Mesenchymal stem cell (in vitro differentiated cells and primary cell): ENCODE measurements at places on chromosomes 4 and X.

- DNase-seq, result no peak
Observed at GRCh38 chrX:21319323-21319722, 54.9 kb upstream of the CNKSR2 start.

GRCh38 chr4:30833206-30833605, 113.0 kb downstream of the PCDH7 start:
- DNase-seq, result no peak

- DNase-seq, result peak; percentile 28
Observed at GRCh38 chrX:103879339-103879738, 47.3 kb upstream of the RAB9B start.

GRCh38 chrX:142861557-142861956, 164.2 kb upstream of the SPANXN4 start:
- no peak for DNase-seq

- DNase-seq, result peak; percentile 17
Observed at GRCh38 chrX:29545878-29546277, 669.5 kb upstream of the MAGEB2 start.

- DNase-seq, result no peak
Observed at GRCh38 chrX:17923546-17923945, 62.4 kb upstream of the RAI2 start.

DNA sequence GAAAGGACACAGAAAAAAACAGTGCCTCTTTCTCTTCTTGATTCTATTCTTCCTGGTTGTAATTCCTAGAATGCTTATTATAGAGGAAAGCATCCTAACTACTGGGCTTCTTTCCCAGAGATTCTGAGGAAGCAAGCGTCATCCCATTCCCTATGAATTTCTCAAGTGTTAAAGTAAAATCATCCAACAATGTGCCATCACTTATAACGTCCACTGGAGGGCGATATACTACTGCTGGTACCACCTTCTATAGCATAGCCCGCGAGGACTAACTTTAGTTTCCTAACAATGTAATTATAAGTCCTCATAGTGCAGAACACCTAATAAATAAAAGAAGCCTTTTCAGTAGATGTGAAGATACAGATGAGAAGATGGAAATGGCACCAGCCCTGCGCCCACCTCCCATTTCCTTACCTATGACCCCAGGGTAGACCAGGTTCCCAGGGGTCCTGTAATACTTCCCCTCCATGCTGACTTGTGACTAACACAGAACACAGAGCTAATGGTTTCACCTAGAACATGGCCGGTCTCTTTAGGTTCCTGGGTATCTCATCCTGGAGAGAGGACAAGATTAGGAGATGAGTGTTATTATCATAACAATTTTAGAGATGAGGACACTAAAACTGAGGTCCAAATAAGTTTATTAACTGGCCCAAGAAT, 4.2 kb downstream of the CENPVL3 start:
- DNase-seq, result peak; percentile 43

DNA sequence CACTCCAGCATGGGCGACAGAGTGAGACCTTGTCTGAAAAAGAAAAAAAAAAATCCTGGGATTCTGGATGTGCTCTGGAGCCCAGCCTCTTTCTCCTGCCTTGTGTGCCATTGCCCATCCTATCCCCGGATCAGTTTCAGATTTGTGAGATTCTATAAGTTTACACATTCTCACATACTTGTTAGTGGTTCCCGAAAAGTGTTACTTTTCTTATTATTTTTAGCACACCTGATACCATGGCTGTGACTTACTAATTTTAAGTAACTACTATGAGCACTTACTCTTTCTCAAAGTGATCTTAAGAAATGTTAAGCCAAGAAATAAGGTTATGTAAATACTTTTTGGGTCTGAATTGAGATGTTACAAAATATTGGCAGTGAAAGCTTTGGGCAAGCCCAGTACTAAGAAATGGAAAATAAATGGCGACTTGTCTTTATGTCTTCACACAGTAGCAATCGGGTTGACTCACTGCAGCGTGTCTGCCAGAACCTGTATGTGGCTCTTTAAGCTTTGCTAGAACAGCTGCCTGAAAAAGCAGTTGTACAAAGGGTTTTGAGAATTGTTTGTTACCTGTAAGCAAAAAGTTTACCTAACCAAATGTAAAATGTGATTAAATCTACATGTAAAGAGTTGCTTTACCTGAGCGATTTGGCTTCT, 118.7 kb downstream of the KLHL8 start:
- DNase-seq, result no peak

DNA sequence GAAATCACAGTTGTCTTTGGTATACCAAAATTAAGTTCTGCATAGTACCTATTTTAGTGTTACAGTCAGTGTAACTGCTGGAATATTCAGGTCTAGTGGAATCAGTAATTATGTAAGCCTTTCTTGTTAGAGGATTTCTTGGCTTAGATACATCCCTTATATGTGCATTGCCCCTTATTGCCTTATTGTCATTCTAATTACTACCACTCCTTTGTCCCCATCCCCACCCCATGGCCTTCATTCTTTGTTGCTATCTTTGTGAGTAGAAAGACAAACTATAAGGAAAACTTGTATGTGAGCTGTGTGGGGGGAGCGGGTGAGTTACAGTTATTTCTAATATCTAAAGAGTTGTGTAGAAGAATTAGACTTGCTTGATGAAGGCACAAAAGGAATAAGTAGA, 36.9 kb upstream of the RPA4 start:
- no peak for DNase-seq

DNA sequence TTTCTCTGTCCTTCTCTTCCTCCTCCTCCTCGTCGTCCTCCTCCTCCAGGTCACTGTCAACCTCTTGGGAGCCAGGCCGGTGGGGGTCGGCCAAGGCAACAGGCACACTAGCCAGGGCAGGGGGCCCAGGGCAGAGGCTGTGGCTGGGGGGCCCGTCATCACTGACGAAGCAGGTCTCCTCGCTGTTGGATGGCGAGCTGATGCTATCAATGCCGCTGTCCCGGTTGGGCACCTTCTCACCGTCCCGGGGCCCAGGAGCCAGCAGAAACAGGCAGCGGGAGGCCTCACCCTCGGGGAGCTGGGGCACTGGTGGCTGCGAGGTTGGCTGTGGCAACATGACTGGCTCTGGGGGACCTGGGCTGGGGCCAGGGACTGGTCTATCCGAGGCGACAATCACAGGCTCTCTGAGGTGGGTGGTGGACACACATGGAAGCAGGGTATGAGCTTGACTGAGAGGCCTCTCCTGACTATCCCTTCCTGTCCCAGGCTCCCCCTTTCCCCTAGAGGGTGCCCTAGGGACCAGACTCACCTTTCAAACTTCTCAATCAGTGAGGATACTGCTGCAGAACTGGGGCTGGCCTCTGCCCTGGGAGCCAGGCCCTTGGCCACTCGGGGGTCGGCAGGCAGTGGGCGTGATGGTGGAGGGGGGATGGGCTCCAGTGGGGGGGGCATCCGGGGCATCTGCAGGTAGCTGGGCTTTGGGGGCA, 25.8 kb downstream of the FGD1 start:
- DNase-seq, result no peak

DNA sequence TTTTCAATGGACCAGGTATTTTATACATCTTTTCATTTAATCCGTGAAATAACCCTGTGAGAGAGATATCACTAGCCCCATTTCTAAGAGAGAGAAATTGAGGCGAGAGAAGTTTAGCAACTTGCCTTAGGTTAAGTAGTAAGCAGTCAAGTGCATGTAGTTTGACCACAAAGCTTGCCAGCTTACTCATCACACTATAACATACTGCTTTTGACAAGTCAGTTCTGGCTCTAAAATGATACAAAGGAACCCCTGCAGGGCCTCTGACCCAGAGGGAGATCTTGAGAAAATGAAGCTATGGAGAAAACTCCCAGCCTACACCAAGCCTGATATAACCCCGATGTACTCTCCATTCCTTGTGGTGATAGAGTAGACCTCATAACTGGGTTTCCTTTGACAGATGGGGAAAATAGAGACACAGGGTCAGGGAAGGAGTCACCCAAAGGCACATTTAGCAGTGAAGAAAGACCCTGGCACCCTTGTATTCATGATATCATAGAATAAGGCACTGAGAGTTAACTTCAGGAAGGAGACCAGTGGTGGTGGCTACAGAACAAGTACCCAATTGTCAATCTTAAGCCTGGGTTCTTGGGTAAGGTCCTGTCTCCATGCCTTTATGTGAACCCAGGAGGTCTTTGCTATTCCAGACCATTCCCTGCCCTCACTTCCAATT, 60.2 kb upstream of the MSN start:
- peak; percentile 39 for DNase-seq

DNA sequence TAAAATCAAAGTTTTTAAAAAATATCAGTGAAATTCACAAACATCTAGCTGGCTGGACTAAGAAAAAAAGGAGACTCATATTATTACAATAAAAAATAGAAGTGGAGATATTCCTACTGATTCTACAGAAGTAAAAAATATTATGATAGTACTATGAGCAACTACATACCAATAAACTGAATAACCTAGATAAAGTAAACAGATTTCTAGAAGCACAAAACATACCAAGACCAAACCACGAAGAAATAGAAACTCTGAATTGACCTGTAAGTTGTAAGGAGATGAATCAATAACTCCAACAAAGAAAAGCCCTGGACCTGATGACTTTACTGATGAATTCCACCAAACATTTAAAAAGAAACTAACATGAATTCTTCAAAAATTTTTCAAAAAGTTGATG, 867.3 kb downstream of the PCDH18 start:
- DNase-seq, result peak; percentile 36

GRCh38 chrX:19130628-19131027, 8.4 kb upstream of the ADGRG2 start:
- no peak for DNase-seq

GRCh38 chr4:20426028-20426427, 174.3 kb downstream of the SLIT2 start:
- DNase-seq, result no peak

DNA sequence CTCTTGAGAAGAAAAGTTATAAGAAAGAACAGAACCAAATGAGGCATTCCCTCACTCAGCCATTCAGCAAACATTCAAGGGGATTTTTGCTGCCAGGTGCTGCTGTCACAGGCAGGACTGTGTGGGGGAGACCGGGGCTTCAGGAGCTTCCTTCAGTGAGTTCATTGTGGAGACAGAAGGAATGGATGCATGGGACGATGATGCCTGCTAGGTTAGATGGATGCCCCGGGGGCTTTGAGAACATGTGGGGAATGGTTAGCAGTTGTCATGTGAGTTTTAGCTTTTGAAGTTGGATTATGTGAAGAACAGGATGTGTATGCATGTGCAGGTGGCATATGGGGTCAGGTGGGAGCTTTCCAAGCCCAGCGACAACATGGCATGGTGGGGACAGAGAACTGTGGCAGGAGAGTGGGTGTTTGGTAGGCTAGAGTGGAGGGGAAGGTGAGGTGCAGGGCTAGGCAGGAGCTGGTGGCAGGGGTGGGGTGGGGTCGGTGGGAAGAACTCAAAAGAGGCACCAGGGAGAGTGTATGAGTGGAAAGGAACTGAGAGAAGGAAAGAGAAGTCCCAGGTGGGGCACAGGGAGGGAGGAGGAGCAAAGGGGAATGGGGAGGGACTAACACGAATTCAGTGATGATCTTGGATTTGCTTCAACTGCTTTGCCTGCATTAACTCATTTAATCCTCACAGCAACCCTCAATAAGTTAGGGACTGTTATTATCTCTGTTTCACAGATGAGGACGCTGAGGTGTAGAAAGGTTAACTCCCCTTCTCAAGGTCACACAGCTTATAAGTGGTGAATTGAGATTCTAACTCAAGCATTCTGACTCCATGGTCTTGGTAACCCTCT, 8.4 kb downstream of the DCUN1D4 start:
- DNase-seq, result no peak

GRCh38 chr4:138835832-138836533, 179.6 kb upstream of the NOCT start:
- no peak for DNase-seq

DNA sequence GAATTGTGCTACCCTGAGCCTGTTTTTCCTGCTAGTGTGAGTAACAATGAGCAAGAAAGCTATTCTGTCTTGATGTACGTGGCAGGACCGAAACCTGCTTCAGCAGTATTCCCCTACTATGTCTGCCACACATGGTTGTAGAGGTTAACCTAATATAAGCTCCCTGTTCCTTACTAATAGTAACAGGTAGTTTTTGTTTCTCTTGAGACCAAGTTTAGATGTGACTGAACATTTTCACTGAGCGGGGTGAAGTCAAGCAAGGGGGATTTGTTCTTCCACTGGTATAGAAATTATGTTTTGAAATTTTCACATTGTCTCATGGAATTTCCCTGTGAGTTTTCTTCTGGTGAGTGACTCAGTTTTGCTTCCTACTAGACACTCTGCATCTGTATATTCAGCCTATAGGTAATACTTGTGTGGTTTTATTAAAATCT, 37.3 kb downstream of the RRAGB start:
- DNase-seq, result no peak

- DNase-seq, result peak; percentile 26
Observed at GRCh38 chr4:155807021-155807420, 48.2 kb downstream of the GUCY1B1 start.

GRCh38 chrX:38224160-38224559, 3.5 kb upstream of the SRPX start:
- no peak for DNase-seq

DNA sequence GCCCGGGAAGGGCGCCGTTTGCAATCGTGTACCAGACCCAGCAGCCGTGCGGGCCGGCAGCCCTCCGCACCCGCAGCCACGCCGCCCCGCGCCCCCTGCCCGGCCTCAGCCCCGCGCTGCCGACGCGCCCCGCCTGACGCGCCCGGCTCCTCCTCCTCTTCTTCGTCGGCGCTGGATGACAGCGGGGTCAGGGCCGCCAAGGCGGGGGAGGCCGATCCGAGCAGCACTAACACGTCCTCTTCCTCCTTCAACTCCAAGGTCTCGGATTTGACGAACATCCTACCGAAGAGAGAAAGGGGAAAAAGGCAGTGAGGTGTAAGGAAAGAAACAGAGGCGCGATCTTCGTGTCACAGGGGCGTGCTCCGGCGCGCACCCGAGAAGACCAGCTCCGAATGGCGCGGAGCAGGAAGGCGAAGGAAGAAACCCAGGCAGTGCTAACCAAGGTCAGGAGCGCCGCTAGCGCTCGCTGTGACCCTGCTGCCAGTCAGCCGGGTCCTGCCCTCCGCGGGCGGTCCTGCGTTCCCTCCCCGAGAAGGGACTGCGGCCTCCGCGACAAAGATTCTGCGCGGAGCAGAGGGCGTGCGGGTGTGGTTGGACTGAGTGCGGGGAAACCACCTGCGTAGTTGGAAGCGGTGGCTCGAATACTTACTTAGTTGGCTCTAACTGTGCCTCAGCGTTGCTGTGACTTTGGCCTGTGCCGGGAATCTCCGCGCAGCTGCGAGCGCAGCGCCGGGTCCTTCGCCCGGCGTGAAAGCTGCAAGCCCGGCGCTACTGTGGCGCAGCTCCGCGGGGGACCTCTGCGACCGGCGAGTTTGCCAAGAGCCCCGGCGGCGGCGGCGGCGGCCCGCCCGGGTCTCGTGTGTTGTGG, 548 bp downstream of the NEUROG2 start:
- DNase-seq, result peak; percentile 47
